ENCODE measurements at places on chromosomes 6 and 20.
A peak's percentile ranks its signal among the peaks of the same experiment; 100 is the strongest.

DNA sequence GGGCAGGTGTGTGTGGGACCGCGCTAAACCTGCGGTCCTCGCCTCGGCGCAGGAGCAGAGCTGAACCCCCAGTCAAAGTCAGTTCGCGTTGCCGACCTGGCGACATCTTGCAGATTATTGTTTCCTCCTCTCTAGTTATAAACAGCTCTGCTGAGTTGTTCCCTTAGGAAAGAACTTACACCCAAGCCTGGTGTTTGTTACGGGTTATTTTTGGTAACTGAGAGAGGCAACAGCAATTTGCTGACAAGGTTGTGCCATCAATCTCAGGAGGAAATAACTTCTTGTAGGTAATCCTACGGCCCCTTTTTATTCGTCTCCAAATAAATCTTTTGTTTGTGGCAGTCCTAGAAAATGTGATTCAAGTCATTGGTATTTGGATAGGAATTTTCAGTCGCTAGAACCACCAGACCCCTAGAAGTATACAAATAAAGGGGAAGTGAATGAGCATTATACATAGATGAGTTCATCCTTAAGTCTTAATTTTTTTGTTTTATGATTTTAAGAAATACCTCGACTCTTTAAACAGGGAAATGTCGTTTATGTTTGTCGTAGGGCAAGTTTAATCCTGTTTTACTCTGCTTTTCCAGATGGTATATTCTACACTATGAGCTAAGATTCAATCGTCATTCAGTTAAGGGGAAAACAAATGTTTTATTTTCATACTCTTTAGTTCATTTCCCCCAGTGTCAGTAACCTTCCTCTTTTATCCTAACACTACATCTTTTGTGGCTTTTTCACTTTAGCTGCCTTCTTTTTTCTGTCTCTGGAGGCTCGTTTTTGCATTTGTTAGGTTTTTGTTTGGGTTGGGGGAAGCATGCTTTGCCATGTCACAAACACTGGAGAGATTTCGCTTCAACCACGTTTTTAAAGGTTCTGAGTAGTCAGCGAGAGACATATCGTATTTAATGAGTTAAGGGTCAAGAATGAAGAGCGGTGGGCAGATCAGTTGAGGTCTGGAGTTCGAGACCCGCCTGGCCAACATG, 1.2 kb downstream of the PM20D2 start:
- no peak for DNase-seq

GRCh38 chr6:33413241-33414120, 2.7 kb downstream of the PHF1 start:
- no peak for DNase-seq

DNA sequence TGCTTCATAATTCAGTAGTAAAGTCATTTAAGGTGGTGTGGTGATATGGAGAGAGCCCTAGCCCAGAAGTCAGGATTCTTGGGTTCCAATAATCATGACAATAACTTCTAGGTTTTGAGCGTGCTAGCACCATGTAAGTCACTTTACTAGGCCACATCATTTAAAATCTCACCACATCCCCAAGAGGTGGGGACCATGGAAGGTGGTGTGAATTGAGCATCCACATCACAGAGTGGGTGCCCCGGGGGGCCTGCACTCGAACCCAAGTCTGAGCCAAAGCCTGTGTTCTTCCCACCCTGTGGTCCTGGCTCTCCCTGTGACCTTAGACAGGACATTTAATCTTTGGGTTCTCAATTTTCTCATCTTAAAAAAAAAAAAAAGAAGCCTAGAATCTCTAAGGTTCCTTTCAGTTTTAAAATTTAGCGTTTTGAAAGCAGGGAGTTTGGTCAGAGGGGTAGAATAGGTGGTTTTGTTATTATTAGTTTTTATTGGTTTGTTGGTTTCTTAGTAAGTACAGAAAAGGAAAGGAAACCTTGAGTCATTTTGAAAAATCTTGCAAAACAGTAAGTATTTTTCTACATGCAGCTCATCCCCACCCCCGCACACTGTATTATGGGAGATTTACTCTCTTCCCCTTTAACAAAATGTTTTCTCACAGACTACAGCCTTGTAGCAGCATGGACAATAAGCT, 26.4 kb downstream of the ARMC2 start:
- no peak for DNase-seq

GRCh38 chr20:6104493-6105188, 18.2 kb downstream of the FERMT1 start:
- DNase-seq, result no peak

- no peak for DNase-seq
Measured at GRCh38 chr6:135176464-135176863, 4.6 kb upstream of the MYB start.

- DNase-seq, result no peak
Measured at GRCh38 chr6:130134582-130134981, 88.2 kb downstream of the SAMD3 start.

GRCh38 chr6:131754088-131754487, 43.3 kb upstream of the CTAGE9 start:
- peak; percentile 70 for DNase-seq

GRCh38 chr6:150273457-150274309, 95.1 kb upstream of the IYD start:
- DNase-seq, result no peak

GRCh38 chr6:14431385-14432330, 314.1 kb downstream of the CD83 start:
- no peak for DNase-seq

GRCh38 chr20:4490606-4491280, 231.0 kb upstream of the PRND start:
- no peak for DNase-seq

GRCh38 chr6:138662471-138662870, 111.1 kb upstream of the CCDC28A start:
- DNase-seq, result no peak

DNA sequence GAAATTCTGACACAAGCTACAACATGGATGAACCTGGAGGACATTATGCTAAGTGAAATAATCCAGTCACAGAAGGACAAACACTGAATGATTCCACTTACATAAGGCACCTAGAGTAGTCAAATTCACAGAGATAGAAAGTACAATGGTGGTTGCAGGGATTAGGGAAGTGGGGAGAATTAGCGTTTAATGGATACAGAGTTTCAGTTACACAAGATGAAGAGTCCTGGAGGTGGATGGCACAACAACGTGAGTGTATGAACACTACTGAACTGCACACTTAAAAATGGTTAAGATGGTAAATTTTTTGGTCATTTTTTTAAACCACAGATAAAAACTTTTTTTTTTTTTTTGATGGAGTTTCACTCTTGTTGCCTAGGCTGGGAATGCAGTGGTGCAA, 24.7 kb downstream of the MOCS3 start:
- no peak for DNase-seq

DNA sequence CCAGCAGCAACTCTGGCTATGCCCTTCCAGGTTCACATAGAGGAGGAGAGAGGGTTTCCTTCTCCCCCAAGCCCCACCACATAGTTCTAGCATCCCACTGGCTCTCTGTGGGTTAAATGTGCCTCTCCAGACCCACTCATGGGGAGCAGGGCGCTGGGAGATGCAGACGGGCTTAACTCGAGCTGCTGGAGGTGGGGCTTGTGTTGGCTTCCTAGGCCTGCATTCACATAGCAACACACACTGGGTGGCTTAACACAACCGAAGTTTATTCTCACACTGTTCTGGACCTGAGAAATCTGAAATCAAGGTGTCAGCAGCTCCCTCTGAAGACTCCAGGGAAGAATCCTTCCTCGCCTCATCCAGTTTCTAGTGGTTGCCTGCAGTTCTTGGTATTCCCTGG, 33.6 kb downstream of the SLC2A10 start:
- no peak for DNase-seq

GRCh38 chr20:19308146-19308545, 95.7 kb downstream of the SLC24A3 start:
- DNase-seq, result no peak

DNA sequence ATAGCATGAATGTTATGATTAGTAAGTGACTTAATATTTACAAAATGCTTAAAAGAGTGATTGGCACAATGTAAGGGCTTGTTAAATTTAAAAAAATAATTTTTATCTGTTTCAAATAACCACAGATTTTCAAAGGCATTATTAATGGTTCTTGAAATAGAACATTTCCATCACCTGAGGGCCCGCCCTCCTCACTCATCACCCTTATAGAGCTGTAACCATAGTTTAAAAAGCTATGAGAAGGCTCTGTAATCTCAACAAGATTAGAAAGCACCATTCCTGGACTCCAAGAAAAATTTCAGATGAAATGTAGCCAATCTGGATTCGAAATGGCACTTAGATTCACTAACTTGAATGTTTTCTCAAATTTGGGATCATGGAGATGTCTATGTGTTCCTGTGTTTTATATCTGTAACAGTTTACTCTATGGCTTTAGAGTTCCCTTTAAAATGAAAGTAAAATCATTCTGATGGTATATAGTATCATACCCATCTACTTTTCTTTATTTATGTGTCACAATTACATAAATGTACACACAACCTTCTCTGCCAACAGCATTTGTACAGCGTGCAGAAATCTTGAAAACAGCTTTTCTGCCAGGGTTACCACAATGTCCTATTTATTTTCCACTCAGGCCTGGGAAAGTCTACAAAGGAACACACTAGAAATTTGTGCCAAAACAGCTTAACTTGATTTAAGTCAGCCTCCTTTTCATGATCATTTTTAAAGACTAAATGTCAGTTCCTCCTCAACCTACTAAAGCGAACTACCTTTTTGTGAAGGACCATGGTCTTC, 207.7 kb downstream of the TBX18 start:
- no peak for DNase-seq

DNA sequence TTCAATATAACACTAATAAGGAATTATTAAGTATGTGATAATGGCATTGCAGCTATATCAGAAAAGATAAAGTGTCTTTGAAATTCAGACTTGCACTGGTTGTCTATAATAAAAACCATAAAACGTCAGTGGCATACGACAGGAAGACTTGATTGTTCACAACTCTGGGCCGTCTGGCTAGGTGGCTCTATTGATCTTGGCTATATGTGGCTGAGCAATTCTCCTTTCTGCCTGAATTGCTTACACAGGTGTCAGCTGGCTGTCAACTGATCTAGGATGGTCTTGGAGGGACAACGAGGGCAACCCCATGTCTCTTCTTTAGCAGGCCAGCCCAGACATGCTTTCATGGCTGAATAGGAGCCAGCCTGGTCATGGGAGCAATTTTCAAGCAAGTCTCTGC, 359.1 kb downstream of the QKI start:
- DNase-seq, result no peak

GRCh38 chr20:23111307-23111943, 25.3 kb upstream of the CD93 start:
- DNase-seq, result no peak

DNA sequence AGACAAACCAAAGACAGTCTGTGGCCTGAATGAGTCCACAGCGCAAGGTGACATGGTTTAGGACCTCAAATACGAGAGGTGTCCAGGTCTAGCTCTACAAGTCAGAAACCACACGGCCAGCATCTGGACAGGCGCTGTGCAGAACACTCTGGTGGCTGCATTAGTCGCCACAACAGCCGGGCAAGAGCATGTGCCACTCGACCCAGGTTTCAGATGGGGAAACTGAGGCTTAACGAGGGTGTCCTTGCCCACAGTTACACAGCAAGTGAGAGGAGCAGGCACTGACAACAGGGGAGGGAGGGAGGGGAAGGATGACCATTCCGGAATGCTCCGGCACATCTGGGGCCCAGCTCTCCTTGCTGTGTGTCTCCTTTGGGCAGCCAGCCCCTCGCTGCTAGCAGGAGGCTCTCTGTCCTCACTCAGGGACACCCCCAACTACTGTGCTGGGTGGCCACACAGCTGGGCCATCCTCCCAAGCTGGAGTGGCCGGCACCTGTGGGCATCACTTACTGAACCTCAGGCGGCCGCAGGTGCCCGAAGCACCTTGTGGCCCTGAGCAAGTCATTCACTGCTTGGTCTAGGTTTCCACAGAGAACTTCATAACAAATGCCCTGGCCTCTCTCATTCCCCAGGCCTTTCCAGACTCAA, 6.6 kb downstream of the DLL1 start:
- no peak for DNase-seq

GRCh38 chr6:138454981-138455706, 44.1 kb downstream of the NHSL1 start:
- no peak for DNase-seq

- no peak for DNase-seq
Measured at GRCh38 chr6:110068592-110068967, 90.5 kb downstream of the GPR6 start.

DNA sequence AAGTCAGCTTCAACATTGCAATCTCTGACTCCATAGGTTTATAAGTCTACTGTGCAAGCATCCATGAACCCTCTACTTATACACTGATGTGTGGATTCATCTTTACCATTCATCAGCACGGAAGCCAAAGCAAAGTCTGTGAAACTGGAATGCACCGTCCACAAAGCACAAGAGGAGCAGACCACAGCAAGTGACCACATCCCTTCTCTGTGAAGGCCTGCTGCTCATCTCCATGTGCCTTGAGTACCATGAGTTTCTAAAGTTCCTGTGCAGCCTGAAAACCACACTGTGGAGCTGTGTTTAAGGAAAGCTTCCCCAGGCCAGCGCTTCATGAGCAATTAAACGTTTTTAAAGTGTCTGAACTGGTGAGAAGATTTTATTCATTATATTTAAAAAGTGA, 20.0 kb downstream of the GABRR1 start:
- no peak for DNase-seq

DNA sequence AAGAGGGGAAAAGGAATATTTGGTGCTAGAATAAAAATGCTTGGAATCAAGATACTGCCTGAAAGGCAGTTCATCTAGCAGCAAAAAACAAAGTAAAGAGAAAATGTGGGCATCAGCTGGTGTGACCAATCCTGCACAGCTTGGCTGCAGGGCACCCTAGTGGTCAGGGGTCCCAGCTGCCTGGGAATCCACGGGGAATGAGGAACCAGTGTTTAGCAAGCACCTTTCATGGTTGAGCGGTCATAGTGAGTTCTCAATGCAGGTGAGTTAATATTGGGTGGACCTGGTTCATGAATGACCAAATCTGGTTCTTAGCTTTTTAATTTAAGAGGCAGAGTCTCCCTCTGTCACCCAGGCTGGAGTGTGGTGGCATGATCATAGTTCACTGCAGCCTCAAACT, 53.3 kb downstream of the CAP2 start:
- DNase-seq, result no peak

GRCh38 chr6:24537771-24538385, 43.1 kb downstream of the ALDH5A1 start:
- no peak for DNase-seq

- no peak for DNase-seq
Measured at GRCh38 chr20:49747707-49748524, 34.2 kb upstream of the B4GALT5 start.

Measured in AG04449 (cell line).